Activated naive CD8-positive, alpha-beta T cell treated with anti-CD3 and anti-CD28 coated beads for 36 hours (primary cell): ENCODE measurements at places on chromosomes 2 and 18. TPM values are rescaled to one million over a fixed set of nuclear protein-coding genes. Genes with fewer than 3 reads are reported as not detected.

- DNase-seq, result no peak
Measured at GRCh38 chr2:151984424-151985083, 114.3 kb downstream of the CACNB4 start.

- DNase-seq, result no peak
Measured at GRCh38 chr2:10930721-10931516, 19.2 kb downstream of the KCNF1 start.

DNA sequence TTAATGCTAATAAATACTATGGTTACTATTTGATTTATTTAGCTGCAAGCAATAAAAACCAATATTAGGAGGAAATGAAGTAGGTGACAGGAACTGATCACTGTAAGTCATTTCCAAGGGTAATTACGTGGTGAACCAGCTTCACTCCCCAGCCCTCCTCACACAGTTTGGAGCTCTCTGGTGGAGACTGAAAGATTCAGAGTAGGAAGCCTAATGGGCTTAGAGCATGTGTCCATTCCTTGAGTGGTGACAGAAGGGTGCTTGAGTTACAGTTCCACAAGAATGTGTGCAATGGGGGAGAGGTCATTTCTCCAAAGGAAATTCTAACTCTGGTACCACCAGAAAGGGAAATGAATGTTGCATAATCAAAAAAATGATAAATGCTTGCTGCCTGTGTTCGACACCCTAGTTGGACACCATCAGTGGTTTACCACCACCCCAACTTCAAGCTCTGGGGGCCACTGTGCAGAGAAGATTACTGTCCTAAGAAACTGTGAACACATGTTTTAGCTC, 285.1 kb upstream of the MMADHC start:
- DNase-seq, result no peak

DNA sequence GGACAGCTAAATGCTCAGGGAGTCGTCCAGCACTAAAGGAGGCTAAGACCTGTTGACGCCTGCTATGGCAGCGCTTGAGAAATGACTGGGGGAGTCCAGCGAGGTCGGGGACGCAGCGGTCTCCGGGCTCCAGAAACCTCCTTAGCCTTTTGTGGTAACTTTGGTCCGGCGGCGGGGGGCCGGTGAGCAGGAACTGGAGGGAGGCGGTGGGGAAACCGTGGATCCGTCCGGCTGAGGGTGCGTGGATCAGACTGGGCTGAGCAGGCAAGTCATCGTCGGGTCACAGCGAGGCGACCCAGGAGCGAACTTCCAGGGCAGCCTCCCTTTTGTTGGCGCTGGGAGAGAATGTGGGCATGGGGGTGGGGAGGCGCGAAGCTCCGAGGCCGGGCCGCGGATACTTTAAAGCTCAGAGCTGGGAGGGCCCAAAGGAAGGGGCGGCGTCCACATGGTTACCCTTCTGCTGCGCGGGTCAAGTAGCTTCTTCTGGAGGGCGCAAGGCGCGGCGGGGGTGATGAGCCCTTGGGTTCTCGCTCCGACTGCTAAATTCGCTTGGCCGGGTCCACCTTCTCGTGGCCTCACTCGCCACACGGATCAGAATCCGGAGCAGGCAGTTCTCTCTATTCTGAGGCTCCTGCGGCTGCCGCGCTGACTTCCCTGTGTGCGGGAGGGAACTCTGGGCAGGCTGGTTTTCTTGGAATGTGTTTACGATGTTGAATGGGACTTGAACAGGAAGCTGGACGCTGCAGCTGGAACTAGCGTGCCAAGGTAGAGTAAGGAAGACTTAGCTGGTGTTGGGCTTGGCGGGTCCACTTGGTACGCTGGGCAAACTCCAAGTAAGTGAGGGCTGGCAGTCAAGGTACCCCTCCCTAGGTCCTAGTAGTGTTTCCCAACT, 920 bp downstream of the GULP1 start:
- peak; percentile 1 for DNase-seq

The FZD7 gene
- total RNA-seq, result 0.68 TPM

The SLC25A12 gene
- total RNA-seq, result 25.5 TPM
